A673 (cell line): ENCODE measurements at places on chromosomes 6 and 20. TPM values are rescaled to one million over a fixed set of nuclear protein-coding genes. Genes with fewer than 3 reads are reported as not detected.

Gene CALHM4
- total RNA-seq: not detected in 2 replicates

DNA sequence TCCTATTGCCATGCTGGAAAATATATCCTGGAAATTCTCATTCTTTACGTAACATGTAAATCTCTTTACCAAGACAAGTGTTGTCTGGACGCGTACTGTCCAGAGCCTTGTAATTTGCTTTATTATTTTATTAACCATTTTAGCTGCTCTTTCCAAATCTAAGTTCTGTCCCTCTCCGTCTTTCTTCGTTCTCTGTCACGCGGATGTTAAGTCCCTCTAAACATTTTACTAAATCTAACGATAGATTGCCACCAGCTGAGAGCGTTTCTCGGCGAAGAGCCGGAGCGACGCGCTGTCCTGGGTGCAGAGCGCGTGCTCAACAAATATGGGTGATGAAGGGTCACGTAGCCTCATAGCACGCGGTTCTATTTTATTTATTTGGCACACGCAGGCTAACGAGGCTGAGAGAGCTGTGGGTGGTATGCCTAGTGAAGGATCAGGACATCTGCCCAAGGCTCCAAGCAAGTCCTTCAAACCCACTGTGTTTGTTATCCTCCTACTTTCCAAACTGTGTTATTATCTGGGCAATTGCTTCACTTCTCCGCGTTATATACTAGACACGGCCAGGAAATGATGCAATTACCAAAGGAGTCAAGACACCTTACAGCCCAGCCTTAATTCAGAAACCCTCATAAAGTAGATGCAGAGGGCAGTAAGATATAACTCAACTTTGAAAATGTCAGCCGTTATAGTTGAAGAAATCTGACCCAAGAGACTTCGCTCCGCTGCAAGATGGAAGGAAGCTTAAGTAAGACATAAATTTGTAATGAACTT lies 10.0 kb upstream of the NCOA7 start:
- no peaks in the 10 kb centered on the region for H3K27me3 ChIP-seq
- no peaks in the 10 kb centered on the region for H3K36me3 ChIP-seq

DNA sequence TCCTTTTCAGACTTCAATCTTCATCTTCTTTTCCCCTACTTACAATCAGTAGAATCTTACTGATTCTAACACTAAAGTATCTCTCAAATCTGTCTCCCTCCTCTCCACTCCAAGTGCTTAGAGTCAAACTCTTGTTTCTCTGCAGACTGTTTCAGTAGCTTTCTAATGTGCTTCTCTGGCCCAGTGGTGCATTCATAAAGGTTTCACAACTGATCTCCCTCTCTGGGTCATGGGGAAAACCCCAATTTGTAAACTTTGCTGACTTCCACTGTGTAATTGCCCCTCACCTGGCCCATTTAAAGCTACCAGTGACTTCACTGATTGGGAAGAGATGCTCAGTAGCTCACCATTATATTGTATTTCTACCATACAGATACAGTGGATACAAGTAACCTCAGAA lies 183.6 kb downstream of the FAXC start:
- DNase-seq: no peak
- H3K36me3 ChIP-seq: no peaks in the 10 kb centered on the region
- no peaks in the 10 kb centered on the region for H3K4me1 ChIP-seq
- no peak overlapping the region for H3K27ac ChIP-seq

DNA sequence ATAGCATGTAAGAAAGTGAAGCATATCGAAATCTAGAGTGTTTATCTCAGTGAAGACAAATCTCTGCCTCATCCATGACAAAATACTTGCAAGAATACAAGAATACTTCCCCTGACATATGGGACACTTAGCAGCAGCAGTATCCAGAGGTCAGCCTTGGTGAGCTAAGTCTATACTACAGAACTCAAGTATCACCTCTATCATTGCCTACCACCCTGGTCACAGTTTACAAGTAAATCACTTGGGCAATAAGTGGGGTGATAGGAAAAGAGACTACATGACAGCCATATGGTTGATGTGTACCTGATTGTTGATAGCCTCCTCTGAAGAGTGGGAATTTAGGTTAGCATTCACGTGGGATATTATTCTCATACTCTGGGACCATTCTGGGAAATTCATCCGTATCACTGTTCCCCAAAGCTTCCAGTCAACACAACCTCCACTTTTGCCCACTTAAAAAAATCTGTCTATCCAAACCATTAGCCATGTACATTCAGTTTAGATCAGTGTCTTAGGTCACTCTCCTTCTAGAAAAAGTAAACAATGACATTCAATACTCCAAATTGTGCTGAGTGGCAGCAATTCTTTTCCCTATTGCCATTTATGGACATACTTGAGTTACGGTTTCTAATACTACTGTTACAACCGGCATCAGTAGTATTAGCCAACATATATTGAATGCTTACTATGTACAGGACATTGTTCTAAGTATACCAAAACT lies 118.2 kb upstream of the PRSS16 start:
- H3K36me3 ChIP-seq: no peaks in the 10 kb centered on the region
- H3K4me1 ChIP-seq: peaks cover 33% of the 10 kb centered on the region
- no peak overlapping the region for H3K4me3 ChIP-seq
- peak overlapping the region; percentile 96 for H3K27ac ChIP-seq
- no peaks in the 10 kb centered on the region for H3K27me3 ChIP-seq

GRCh38 chr6:30206799-30207618 lies 6.2 kb downstream of the TRIM26 start:
- H3K4me3 ChIP-seq: no peak overlapping the region
- no peaks in the 10 kb centered on the region for H3K27me3 ChIP-seq
- no peaks in the 10 kb centered on the region for H3K36me3 ChIP-seq
- DNase-seq: no peak
- peaks cover 25% of the 10 kb centered on the region for H3K4me1 ChIP-seq
- no peak overlapping the region for H3K27ac ChIP-seq

DNA sequence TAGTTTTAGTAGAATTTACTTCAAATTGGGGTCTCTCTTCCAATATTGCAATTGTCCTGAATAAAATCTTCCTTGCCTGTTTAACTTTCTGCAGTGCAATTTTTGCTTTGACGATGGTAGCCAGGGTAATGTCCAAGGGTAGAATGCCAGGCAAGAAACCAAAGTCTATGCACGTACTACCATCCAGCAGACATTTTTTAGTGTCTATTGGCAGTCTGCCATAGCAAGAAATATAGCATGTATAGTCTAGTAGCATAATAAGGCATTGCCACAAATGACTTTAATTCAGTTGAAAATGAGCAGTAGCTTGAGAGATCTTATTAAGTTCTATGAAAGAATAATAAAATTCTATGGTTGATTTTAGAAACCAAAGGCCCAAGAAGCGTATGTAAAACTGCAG lies 62.3 kb upstream of the KCNQ5 start:
- peaks cover 3% of the 10 kb centered on the region for H3K4me1 ChIP-seq
- no peak for DNase-seq
